NCI-H1105 treated with DMSO at 0.1 percent for 48 hours (cell line): ENCODE measurements at places on chromosomes 5 and 9.

- no peak for DNase-seq
Measured at GRCh38 chr5:129963359-129963758, 59.1 kb downstream of the CHSY3 start.

GRCh38 chr5:52065182-52065581, 681.9 kb downstream of the ISL1 start:
- DNase-seq, result no peak

DNA sequence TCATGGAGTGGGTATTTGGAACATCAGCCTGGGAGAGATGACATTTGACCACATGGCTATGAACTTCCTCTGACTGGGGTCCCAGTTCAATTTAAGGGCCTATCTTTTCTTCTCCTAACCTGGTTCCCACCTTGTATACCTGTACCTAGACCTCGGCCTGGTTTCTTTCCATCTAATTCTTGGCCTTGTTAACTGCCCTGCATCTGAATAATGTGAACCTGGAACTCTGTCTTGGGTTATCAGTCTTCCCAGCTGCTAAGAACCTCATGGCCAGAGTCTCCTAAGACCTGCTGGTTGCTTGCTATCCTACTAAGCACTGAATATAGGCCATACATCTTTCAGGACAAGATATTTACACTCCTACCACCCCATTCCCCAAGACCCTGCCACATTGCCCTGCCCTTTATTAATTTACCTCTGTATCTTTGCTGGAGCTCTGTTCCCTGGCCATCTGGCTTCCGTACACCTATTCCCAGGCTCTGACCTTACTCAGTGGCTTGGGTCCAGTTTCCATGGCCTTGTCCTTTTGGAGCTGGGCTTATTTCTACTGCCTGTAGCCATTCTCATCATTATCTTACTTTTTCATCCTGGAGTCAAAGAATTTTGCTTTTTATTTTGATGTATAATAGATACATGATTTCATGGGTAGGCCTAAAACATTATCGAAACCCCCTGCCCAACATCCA, 6.6 kb downstream of the PSAT1 start:
- no peak for DNase-seq

- DNase-seq, result no peak
Measured at GRCh38 chr5:129459450-129459776, 685 bp upstream of the ADAMTS19 start.

GRCh38 chr5:55187370-55187769, 14.4 kb upstream of the CDC20B start:
- DNase-seq, result peak; percentile 54
